ENCODE measurements at places on chromosomes 2 and 18. TPM values are rescaled to one million over a fixed set of nuclear protein-coding genes. Genes with fewer than 3 reads are reported as not detected.

Gene TEKT4
- not detected for total RNA-seq

Gene NEB
- total RNA-seq, result 3.3 TPM

Gene ADRA2B
- total RNA-seq, result 0.87 TPM

Gene XRCC5
- 191 TPM for total RNA-seq

Gene ACTG2
- total RNA-seq, result 20.3 TPM

Gene REL
- 12.3 TPM for total RNA-seq

Gene NDC80
- total RNA-seq, result 5.6 TPM

Gene MOGAT1
- total RNA-seq, result not detected

Gene TUBA4B
- 0.13 TPM for total RNA-seq

Gene ATP8B1
- total RNA-seq, result 36.5 TPM

Gene PLEKHB2
- total RNA-seq, result 105 TPM

Gene SPHKAP
- total RNA-seq, result 0.33 TPM

Gene SPP2
- total RNA-seq, result 78.5 TPM
